ENCODE measurements at places on chromosomes 1 and 21.
A peak's percentile ranks its signal among the peaks of the same experiment; 100 is the strongest.

- DNase-seq, result peak; percentile 83
Observed at GRCh38 chr1:18883636-18884418, 18.5 kb downstream of the ALDH4A1 start.

DNA sequence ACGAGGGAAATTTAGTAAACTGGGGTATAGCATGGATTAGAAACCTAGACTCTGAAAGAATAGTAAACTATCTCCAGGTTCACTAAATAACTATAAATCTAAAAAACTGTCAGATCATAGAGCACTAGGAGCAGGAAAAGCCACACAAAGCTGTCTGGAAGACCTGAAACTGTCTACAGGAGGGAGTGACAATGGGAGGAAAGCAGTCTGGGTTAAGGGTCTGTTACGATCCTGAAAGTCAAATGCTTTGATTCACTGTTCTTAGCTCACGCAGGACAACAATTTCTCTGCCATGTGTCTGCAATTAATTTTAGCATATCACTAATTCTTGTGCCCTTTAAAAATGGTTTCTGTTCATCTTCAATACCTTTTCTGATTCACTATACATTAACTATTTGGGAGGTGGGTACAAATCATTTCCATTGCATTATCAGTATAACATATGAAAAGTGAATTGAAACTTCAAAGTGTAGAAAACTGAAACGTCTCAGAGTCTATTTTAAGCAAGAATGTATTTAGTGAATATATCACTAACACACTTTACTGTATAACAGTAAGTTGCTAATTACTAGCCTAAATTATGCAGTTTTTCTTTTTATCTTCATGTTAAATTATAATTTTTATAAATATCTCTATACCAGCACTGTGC lies 18.4 kb downstream of the CEP170 start:
- DNase-seq, result no peak

GRCh38 chr1:234659538-234659937 lies 49.6 kb upstream of the IRF2BP2 start:
- DNase-seq, result no peak

- no peak for DNase-seq
Observed at GRCh38 chr1:12170263-12170671, 3.5 kb downstream of the TNFRSF1B start.

Data from activated CD4-positive, alpha-beta T cell treated with anti-CD3 and anti-CD28 coated beads for 48 hours (primary cell).